H54 (cell line): ENCODE measurements at places on chromosomes 12 and 14.

- DNase-seq = no peak
Observed at GRCh38 chr14:99616832-99617800, 13.1 kb upstream of the CCDC85C start.

- no peak for DNase-seq
Observed at GRCh38 chr14:91872517-91873470, 5.5 kb upstream of the TC2N start.

DNA sequence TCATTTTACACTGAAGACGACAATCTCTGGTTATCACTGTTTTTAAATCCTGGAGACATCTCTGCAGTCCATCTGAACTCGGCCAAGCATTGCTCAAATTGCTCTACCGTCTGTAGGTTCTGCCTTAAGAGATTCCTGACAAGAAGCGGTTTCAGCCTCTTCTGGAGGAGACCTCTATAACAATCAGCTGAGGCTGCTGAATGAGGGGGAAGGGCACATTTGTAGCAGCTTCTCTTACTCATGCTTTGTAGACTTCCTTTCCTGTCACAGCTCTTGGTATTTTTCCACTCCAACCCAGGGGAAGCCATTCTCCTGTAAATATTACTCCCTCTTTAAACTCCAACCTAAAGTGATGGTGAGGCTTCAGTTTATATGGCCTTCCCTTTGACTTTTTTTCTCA lies 3.0 kb downstream of the ARG2 start:
- no peak for DNase-seq

GRCh38 chr12:82959821-82960220 lies 273.1 kb downstream of the TMTC2 start:
- DNase-seq = no peak

GRCh38 chr12:34264110-34264509 lies 241.8 kb downstream of the ALG10 start:
- no peak for DNase-seq

DNA sequence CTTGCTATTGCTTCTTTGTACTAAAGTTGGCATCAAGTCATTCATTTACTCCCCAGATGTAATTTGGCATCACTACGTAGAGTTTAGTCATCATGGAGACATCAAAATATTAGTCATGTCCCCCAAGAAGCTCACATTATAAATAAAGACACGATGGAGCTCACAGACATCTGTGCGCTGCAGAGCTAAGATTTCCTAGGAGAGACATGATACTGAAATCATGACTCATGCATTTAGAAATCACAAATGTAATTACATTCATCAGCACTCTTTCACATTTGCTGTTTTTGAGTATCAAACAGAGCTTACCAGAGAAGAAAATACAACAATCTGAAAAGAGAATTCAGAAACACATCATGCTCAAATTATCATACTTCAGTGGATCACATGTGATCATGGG lies 169.8 kb downstream of the LRIG3 start:
- no peak for DNase-seq
